Kidney capillary endothelial cell (primary cell): ENCODE measurements at places on chromosomes 2 and 18.

DNA sequence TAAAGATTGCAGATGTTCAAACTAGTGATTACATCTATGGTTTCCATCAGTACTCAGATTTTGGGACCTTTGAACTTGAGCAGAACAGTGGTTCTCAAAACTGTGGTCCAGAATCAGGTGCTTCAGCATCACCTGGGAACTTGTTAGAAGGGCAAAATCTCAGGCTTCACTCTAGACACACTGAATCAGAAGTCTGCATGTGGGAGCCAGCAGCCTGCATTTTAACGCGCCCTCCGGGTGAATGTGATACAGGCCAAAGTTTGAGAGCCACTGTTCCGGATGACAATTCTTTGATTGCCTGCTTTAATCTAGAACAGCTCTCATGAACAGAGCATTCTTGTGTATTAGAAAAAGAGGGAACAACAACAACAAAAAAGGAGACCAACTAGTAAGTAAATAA lies 261.7 kb downstream of the GPD2 start:
- no peak for DNase-seq

DNA sequence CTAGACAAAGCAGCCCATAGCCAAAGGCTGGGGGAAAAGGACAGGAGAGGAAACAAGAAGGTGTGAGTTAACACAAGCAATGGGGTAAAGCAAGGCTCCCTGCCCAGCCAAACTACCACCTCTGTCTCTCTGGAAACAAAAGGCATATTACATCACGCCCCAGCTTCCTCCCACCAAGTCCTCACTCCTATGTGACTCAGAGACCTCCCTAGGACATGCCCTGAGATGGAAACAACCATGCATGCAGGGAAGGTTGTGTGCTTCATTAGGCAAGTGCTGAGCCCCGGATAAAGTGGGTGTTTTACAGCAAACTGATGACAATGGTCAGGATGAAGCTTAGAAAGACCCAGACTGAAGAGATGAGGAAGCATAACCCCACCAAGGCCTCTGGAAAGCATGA lies 9.0 kb upstream of the ATRAID start:
- DNase-seq = no peak

- DNase-seq = no peak
These were observed 697.0 kb upstream of the HS6ST1 start for GRCh38 chr2:129015397-129016285.

- no peak for DNase-seq
These were observed 3.4 kb downstream of the FBLN7 start for GRCh38 chr2:112141626-112142007.

DNA sequence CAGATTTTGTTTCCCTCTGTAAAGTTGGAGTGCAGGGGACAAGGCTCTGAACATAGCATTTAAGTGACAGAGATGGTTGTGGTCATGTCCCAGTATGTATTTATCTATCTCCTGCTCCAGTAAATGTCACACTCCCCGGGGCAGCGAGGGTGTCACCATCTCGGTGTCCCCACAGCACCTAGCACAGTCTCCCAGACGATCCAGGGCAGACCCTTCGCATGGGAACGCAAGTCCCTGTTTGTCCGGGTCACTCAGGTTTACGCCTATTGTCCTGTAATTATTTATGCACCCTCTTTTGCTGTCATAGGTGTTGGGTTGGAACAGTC lies 12.6 kb upstream of the NTSR2 start:
- no peak for DNase-seq

DNA sequence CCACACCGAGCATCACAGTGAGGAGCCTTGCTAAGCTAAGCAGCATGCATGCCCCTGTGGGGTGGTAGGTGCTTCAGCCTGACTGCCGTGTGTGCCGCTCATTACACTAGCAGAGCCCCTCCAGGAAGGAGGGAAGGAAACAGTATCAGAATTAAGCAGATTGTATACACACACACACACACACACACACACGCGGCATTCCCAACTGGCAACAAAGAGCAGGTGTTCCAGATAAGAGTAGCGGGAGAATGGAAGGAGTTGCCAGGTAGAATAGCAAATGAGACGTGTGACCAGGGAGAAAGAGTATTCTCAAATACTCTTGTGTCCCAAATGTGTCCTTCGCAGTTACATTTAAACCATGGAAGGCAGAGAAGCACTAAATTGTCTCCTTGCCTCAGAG lies 47.6 kb upstream of the TTC39C start:
- DNase-seq = no peak

DNA sequence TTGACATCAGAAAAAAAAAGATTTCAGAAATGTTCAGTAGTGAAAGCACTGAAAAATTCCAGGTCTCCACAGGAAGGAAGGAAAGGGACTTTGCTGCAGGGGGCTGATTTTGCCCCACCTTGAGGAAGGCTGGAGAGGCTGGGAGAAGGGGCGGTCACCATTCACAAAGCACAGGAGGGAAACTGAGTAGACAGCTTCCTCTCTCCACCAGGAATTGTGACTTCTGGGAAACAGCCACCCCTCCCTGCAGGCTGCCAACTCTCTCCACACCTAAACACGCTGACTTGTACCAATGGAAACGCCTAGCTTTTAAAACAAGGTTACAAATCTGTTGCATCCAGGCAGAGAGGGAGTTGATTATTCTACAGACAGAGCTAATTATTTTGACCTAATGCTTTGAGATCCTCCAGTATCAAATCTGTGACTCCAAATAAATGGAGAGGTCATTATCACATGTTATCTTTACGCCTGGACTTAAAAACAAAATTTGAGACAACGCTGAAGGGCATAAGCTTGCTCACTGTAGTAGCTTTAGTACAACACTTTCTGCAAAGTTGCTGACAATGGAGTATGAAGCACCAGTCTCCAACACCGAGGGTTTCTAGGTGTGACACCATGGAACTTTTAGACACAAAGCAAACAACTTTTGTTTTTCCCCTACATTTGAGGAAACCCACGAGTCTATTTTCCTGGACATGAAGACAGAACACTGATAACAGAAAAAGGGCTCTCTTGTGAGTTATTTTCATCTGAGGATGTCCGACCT lies 42.7 kb downstream of the EPHA4 start:
- DNase-seq = no peak

DNA sequence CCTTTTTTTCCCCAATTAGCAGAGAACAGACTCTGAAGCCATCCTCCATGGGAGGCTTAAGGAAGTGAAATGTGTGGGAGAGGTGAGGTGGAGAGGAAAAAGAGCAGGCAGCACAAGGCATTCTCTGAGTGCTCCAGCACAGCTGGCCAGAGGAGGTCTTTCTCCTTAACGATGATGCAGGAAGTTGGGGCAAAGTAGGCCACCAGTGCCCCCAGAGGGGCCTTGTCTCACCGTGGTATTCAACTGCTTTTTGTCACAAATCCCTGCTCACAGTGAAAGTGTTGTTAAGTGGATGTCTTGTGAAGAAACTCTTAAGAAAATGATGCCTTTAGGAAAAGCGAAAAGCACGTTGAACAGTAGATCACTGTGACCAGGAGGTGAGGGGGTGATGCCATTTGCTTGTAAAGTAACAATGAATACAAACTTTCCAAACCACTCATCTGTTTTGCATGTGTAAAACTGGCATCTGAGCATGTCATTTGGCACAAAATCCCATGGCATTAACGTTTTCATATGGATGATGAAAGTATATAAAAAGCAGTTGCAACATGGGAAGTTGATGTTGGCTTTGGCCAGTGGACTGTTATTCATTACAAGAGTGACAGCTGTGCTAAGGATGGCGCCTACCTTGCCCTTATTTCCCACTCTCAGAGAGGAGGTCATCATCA lies 49.2 kb upstream of the CDC42EP3 start:
- DNase-seq = no peak

GRCh38 chr2:219448099-219448775 lies 13.6 kb downstream of the SPEG start:
- no peak for DNase-seq

- no peak for DNase-seq
These were observed 28.2 kb downstream of the TTC27 start for GRCh38 chr2:32656069-32656468.

GRCh38 chr2:151973901-151974199 lies 125.0 kb downstream of the CACNB4 start:
- DNase-seq = peak; percentile 7

GRCh38 chr2:117557626-117558025 lies 256.9 kb upstream of the DDX18 start:
- no peak for DNase-seq

GRCh38 chr2:154658854-154659253 lies 39.6 kb upstream of the KCNJ3 start:
- DNase-seq = no peak

GRCh38 chr2:54114936-54115283 lies 505 bp upstream of the ACYP2 start:
- no peak for DNase-seq

GRCh38 chr2:112055730-112056625 lies 909 bp downstream of the TMEM87B start:
- peak; percentile 81 for DNase-seq

GRCh38 chr2:120261387-120262006 lies 8.8 kb downstream of the RALB start:
- no peak for DNase-seq

GRCh38 chr18:27685807-27686412 lies 491.0 kb downstream of the CDH2 start:
- DNase-seq = peak; percentile 3

- DNase-seq = no peak
These were observed 67.7 kb upstream of the NEDD4L start for GRCh38 chr18:57976230-57976773.

- no peak for DNase-seq
These were observed 113.0 kb upstream of the COPS8 start for GRCh38 chr2:236972491-236973342.

- DNase-seq = no peak
These were observed 44.1 kb downstream of the CD28 start for GRCh38 chr2:203750346-203751068.
